ENCODE measurements at places on chromosomes 3 and 15.
A peak's percentile ranks its signal among the peaks of the same experiment; 100 is the strongest.

DNA sequence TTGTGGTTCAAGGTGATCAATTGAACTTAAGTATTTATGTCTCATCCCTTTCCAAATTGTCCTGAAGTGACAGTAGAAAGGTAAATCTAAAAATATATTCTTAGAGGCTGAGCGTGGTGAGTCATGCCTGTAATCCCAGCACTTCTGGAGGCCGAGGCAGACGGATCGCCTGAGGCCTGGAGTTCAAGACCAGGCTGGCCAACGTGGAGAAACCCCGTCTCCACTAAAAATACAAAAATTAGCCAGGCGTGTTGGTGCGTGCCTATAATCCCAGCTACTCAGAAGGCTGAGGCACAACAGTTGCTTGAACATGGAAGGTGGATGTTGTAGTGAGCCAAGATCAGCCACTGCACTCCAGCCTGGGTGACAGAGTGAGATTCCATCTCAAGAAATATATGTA, 226.6 kb downstream of the DPH6 start:
- DNase-seq: no peak

DNA sequence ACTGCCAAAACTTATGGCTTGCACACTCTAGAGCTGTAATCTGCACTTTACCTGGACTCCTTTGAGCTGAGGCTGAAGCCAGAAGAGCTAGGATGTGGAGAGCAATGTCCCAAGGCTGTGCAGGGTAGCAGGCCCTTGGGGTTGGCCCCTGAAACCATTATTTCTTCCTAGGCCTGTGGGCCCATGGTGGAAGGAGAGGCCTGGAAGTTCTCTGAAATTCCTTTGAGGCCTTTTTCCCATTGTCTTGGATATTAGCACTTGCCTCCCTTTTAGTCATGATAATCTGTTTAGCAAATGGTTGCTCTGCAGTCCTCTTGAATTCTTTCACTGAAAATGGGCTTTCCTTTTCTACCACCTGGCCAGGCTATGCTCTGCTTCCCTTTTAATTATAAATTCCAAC, 102.0 kb upstream of the SGO1 start:
- DNase-seq: no peak

DNA sequence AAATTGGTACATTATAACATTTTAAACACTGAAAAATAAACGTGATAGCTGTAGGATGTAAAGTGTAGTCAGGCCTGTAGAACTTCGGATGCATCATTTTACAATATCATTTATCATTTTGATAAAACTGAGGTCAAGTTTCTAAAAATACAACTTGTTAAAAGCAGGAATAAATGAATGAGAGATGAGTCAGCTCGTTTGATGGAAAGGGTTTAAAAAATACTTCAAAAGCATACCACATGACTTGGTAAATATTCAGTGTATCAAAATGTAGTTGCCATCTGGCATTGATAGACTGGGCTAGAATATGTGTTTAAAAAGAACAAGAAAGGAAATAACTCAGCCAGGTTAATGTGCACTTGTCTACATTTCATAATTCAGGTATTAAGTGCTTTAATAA, 357.0 kb downstream of the TIGIT start:
- DNase-seq: no peak

DNA sequence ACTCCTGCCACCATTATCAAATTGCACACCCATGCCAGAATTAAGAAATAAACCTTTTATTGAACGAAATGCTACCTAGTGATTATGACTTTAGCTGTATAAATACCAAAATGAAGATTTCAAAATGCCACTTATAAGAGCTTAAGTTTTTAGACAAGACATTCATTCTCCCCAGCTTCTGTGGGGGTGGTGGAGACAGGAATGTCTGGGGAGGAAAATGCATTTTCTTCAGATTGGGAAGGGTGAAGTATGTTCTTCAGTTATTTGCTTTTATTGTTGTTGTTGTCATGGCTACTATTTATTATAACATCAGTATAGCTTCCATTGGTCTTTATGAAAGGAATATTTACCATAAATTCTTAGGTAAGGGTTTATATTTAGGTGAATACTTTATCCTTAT, 132.7 kb upstream of the GMNC start:
- no peak for DNase-seq

DNA sequence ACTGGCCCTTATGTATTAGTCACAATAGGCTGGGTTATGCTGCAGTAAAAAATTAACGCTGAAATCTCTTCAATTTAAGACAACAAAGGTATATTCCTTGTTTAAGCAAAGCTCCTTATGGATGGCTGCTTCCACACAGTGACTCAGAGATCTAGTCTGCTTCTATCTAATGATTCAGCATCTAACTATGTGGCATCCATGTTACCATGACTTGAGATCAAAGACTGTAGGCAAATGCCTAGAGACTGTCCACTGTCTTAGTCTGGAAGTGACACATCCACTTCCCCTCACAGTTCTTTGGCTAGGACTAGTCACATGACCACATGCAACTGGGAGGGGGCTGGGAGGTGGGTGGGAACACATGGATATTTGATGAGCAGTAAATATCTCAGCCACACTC, 61.3 kb upstream of the PSMD6 start:
- no peak for DNase-seq

- no peak for DNase-seq
These were observed 101.1 kb upstream of the DLG1 start for GRCh38 chr3:197399486-197399885.

- no peak for DNase-seq
These were observed 32.5 kb downstream of the TPRG1 start for GRCh38 chr3:189204167-189204866.

DNA sequence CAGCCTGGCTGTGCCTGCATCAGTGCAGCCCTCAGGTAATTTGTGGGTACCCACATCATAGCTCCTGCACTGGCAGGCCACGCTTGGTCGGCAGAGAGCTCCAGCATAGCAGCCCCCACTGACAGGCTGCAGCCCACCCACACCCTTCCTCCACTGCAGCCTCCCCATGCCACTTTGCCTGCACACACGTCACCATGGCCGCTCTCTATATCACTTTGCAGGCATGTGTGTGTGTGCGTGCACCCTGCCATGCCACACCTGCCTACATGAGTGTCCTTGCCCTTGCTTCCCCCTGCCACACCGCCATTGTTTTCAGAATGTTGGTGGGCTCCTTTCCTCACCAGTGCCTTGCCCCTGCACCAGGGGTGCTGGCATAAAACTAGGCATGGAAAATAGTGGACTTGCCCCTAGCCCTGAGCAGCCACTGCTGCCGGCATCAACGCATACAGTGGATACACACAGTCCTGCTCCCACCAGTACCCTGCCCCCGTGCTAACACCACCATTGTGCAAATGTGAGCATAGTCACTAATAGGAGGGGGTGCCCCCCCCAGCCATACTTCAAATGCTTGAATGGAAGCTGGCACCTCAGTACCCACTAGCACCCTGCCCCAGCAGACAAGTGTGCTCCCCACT, 278.7 kb upstream of the MANF start:
- no peak for DNase-seq

GRCh38 chr3:57596495-57597126, 533 bp downstream of the ARF4 start:
- DNase-seq: peak; percentile 3

- DNase-seq: no peak
These were observed 81.3 kb downstream of the DGKG start for GRCh38 chr3:186280737-186281136.

GRCh38 chr3:161822291-161822690, 325.7 kb downstream of the OTOL1 start:
- DNase-seq: no peak

- no peak for DNase-seq
These were observed 1.5 kb downstream of the GPR87 start for GRCh38 chr3:151315136-151315535.

GRCh38 chr3:146169891-146170290, 8.9 kb upstream of the PLOD2 start:
- DNase-seq: no peak

DNA sequence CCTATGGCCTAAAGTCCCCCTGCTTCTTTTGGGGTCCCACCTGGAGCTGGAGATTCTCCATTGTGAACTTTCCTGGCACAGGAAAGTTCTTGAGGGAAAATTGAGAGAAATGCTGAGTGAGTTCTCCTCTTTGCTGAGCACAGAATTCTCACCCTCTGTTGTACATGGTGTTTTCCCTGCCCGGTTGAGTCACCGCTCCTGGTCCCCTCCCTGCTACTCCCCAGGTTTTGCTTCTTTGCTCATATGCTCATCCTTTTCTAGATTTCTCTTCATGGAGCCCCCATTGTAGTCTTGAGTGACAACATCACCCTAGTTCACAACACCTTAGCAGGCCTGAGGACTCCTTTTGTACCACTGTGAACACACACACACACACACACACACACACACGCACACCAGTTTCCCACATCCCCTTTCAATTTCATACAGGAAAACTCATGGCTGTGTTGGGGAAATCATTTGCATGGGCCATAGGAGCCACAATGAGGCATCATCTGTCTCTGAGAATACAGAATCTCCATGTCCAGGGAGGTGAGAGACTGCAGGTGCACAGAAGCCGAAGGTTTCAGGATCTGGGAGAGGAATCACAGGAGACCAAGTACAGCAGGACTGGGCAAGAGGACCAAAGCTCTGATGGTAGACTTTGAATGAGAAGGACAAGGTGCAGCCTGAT, 585.3 kb downstream of the GOLGA6L6 start:
- DNase-seq: no peak

DNA sequence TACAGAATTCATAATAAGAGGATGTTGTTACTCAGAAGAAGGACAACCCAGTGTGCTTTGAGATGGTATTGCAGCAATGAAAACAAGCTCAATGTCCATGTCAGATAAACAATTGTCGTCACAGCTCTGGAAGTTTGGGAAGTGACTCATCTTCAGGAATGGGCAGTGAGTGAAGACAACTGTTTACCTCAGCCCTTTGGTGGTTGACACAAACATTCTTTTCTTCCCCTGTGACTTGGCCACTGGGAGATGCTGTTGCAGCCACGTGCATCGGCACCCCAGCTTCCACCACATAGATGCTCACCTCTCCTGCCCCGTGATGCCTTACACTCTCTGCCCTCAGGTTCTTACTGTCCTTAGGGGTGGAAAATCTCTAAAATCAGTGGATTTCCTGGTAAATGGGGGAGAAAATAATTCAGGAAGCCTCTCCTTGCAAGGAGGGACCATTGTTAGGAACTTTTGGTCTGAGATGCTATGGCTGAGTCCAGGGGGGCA, 114.1 kb upstream of the GALNT15 start:
- no peak for DNase-seq

DNA sequence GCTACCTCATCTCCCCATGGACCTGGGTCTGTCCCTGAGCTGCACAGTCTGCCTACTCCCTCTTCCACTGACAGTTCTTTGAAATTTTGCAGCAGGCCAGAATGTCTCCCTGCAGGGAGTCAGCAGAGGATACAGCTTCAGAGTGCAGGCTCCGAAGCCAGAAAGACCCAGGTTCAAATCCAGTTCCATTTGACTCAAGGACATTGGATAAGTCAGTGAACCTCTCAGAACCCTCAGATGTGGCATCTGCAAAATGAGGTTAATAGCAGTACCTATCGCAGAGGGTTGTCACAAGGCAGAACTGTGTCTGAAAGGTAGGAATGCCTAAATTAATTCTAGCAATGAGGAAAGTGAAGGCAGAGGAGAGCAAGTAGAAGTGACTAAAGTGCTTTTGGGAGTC, 244.4 kb upstream of the TRIM42 start:
- DNase-seq: no peak

DNA sequence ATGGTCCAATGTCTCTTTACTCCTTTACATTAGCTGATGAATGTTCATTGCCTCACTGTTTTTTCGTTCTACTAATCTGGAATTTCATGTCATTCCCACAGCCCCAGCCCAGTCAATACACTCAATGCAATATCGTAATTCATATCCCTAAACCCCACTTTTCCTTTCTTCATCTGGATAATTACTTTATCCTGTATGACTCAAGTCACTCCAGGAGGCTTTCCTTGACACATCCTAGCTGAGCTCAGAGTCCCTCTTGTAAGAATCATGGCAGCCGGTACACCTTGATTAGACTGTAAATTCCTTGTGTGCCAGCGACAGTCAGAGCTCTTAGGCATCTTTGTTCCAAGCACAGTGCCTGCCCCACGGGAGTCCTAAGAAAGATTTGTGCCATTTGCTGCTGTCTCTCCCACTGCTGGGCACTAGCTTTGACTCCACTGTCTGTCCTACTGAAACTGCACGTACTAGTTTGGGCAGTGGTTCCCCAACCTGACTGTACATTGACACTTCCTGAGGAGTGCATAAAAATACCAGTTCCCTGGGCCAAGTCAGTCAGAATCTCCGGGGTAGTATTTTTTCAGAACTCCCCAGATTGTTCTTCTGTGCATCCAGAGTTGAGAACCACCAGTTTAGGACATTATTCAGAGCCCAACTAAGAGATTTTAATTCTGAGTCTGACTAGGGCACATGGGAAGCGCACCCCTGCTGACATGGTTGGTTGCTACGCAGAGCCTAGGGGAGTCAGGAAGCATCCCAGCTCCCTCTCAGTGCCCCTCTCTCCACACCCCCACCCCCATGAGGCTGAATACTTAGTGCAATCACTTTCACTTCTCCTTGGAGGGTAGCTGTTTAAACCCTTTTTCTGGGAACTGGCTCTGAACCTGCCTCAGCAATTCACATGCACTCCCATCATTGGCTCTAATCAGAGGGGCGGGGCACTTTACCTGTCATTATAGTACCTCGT, 19.5 kb upstream of the C3orf70 start:
- DNase-seq: no peak

GRCh38 chr3:60674870-60675269, 576.4 kb downstream of the FHIT start:
- no peak for DNase-seq

All from NCI-H748 treated with DMSO at 0.1 percent for 48 hours (cell line).